ENCODE measurements at places on chromosomes 6 and 20. TPM values are rescaled to one million over a fixed set of nuclear protein-coding genes. Genes with fewer than 3 reads are reported as not detected.

Gene TUBB2B
- 37.8 TPM for total RNA-seq

Gene BPIFB2
- total RNA-seq = 0.22 TPM

Gene TRIM40
- total RNA-seq = not detected

DNA sequence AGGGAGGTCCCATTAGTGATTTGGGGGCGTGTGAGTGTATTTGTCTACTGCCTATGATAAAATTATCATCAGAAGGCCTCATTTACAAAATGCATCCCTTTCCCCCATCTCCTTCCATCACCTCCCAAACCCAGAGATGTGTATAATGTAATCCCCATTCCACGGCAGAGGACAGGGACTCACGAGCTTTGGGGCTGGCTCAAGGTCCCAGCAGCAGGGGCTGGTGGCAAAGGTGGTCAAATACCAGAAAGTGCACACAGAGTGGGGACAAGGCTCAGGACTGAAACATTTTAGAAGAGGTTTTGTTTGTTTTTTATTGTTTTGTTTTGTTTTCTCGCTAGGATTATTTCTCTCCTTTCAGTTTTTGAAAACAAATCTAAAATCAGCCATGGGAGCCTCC, 68.5 kb upstream of the TOP1 start:
- H3K4me1 ChIP-seq = peaks cover 11% of the 10 kb centered on the region
- H3K27ac ChIP-seq = no peak overlapping the region
- DNase-seq = no peak
- no peaks in the 10 kb centered on the region for H3K36me3 ChIP-seq
- H3K4me3 ChIP-seq = no peak overlapping the region

DNA sequence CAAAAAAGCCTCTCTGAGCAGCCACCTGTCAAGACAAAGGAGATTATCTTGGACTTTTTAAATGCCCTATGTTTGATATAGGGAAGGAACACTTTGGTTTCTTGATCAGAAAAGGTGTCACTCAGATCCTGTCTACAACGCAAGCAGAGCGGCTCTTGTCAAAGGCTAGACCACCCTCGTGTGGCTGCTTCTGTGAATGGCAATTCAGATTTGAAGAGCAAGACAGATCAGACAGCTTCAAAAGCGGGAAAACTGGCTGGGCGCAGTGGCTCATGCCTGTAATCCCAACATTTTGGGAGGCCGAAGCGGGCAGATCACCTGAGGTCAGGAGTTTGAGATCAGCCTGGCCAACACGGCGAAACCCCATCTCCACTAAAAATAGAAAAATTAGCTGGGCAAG, 10.1 kb upstream of the NXT1 start:
- no peaks in the 10 kb centered on the region for H3K36me3 ChIP-seq
- peaks cover 11% of the 10 kb centered on the region for H3K27me3 ChIP-seq
- no peak overlapping the region for H3K4me3 ChIP-seq
- no peak overlapping the region for H3K27ac ChIP-seq

GRCh38 chr6:26743157-26743821, 83.7 kb upstream of the ZNF322 start:
- H3K36me3 ChIP-seq = no peaks in the 10 kb centered on the region
- peaks cover 6% of the 10 kb centered on the region for H3K4me1 ChIP-seq
- peak overlapping the region; percentile 89 for H3K4me3 ChIP-seq
- peaks cover 53% of the 10 kb centered on the region for H3K27me3 ChIP-seq
- H3K27ac ChIP-seq = peak overlapping the region; percentile 66
